Stimulated activated CD8-positive, alpha-beta memory T cell treated with anti-CD3 and anti-CD28 coated beads, Interleukin-7, amount 100 ng/mL, for 1 hour (primary cell): ENCODE measurements at places on chromosomes 1 and 21.

GRCh38 chr1:19439464-19440171, 45.7 kb downstream of the CAPZB start:
- DNase-seq, result no peak

GRCh38 chr1:107009281-107009680, 47.2 kb upstream of the PRMT6 start:
- no peak for DNase-seq

DNA sequence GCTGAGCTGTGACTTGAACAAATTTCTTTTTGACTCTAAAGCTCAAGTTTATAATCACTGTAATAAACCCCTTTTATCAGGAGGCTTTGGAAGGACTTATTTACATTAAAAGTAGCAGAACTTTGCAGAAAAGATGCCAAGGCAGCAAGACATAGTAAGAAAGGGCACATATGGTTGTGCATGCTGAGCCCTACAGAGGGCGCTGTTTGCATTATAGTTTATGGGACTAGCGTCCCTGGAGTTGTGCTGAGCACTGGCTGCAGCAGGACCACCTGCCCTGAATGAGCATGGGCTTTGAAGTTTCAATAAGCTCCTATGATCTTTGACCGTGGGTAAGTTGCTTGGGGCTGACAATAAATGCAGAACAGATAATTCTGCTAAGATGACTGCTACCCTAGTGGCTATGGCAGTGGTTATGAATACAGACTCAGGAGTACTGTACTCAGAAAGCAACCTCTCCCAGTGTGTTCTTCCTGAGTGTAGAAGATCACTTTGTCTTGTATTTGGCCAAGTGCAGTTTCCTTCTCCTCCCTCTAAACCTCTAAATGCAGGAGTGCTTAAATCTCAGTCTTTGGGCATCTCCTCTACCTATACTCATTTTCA, 45.4 kb upstream of the USP1 start:
- no peak for DNase-seq

GRCh38 chr1:110888049-110888448, 15.1 kb downstream of the CD53 start:
- no peak for DNase-seq

DNA sequence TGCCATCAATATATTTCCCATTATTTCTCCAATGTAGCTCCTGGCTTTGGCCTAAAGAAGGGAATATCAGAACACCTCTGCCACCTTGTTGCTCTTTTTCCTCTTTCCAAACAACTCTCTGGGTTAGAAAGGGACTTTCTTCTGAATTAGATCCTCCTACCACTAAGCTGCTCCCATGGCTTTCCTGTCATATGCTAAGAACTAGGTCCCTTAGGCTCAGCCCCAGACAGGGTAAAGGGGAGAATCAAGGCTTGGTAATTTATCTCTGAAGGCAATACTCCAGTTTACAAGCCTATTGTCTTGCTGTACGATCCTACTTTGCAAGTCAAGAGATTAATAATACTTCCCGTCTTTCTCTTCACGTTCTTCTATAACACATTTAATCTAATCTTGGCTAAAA, 373.2 kb upstream of the DAB1 start:
- no peak for DNase-seq

DNA sequence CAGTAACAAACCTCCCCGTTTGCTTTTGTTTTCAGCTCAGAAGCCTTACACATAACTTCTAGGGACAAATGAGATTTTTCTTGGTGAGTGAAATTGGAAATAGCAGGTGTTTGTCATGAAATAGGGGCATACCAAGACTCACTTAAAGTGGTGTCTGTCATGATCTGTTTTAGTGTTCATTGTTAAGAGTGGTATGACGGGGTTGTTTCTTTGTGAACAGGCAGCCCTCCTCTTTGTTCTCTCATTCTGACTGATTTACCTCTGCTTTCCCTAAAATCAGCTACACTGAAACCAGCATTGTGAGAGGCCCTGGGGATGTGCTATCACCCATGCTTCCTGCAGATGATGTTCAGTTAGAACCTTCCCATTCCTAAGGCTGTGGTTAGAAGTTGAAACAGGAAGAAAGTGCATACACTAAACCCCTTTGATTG, 2.5 kb upstream of the ERO1B start:
- DNase-seq, result no peak

DNA sequence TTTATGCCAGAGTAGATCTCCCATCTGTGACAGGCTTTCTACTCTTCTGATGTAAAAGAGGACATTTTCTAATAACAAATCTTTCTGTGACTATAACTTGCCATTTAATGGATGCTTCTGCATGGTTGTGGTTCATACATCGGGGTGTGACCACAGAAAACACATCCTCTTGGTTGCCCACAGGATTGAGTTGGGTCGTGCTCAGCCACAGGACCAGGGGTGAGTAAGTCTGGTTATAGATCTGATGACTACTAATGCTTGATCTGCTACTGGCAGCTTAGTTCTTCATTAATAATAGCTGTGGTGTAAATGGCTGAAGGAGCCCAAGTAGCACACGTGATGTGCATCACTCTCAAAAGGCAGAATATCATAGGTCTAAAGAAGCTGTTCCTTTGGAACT, 328.2 kb downstream of the RWDD3 start:
- no peak for DNase-seq

DNA sequence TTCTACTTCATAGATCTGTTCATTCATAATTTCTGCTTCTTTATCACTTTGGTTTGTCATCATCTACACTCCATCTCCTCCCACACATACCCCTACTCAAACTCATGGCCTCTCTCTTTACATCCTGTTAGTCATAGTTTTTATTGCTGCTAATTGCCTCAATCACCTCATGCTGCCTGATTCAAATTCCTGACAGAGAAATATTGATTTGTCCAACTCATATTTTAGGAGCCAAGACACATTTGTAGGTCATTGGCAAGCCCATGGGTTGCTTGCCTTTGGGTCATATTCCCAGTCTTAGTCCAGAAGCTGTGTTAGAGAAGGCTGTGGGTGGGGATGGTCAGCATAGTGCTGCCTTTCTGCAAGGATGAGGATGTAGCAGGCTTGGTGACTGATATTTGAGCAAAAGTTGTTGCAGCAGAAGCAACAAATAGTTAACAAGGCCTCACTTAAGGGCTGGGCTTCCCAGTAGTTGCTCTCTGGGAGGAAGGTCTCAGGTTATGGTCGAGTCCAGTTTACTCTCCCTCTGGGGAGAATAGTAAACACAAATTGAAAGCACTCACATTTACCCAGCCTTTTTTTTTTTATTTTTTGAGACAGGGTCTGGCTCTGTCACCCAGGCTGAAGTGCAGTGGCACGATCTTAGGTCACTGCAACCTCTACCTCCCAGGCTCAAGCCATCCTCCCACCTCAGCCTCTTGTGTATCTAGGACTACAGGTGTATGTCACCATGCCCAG, 22.4 kb upstream of the EPS15 start:
- no peak for DNase-seq

- DNase-seq, result peak; percentile 33
Measured at GRCh38 chr1:152479792-152480595, 30.6 kb upstream of the LCE5A start.

DNA sequence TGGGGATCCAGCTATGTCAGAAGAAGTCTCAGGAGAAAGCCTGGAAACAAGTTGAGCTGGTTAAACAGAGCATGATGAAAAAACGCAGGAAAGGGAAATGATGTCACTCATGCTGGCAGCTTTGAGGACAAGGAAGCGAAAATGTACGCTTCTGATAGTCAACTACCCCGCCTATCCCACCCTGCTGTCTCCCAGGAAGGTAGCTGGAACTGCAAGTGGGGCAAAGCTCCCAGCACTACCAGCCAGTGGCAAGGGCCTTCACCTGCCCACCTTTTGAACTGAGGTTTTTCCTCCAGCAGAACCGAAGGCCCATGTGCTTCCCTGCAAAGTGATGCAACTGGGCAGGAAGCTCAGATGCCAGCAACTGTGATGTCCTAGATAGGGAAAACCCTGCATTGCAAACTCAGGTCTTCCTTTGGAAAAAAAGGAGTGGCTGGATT, 6.3 kb upstream of the IL20 start:
- DNase-seq, result no peak

- DNase-seq, result no peak
Measured at GRCh38 chr21:34640858-34641257, 25.9 kb upstream of the RCAN1 start.

DNA sequence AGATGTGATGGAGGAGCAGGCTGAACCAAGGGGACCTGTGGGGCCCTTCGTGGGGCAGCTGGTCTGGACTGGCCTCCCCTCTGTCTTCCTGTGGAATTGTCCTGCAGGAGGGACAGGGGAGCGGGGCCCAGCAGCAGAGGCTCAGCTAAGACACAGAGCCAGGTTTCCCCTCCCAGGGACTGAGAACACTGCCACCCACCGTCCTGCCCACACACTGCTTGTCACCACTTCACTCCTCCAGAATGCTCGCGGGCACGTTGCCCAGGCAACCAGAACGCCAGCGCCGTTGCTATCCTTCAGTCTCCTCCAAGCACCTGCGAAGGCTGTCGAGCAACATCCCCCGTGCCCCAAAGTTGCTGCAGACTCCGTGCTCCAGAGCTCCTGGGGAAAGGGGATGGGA, 46.4 kb downstream of the AJAP1 start:
- no peak for DNase-seq

- DNase-seq, result no peak
Measured at GRCh38 chr21:35197992-35198431, 148.9 kb upstream of the RUNX1 start.

DNA sequence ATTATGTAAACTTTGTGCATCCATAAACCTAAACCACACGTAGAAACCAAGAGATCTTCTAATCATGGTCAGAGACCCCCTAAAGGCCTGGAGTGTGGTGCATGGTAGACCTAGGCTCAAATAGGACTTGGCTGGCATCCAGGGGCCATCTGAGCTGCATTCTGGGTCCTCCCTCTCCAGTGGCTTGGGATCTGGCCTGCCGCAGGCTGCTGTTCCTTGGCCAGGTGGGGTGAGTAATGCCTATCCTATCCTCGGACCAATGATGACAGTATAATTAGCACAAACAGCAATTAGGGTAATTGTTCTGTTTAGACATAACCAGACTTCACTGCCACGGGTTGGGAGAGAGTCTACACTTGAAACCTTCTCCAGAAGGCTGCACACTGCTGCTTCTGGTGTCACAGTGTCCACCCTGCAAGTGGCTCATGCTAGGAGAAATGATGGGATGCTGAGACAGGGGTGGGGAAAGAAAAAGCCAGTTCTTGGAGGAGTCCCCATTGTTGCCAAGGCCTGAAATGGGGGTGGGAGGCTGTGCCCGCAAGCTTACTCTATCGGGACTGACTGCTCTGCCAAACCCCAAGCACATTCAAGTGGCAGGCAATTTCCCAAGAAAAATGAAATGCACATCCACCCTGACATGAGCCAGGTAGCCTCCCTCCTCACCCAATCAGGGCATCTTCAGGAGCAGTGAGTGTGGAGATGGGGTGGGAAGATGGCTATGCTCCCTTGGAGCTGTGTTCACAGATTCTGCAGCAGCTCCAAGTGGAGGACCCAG, 12.5 kb upstream of the PKP1 start:
- DNase-seq, result no peak

DNA sequence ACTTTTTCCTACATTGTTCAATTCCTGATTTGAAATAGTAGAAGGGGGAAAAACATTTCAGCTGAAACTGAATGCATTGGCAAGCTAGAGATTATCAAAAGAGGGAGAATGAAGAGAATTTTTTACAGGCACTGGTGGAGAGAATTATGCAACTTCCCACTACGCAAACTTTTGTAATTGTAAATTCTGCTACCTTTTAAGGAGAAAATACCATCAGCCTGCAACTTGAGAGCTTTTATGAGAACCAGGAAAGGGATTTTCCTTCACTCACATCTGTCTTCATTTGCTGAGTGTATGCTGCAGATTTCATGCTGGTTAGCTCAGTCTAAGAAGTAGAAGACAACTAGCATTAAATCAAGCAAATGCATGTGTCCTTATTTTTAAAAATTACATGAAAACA, 43.7 kb downstream of the ADAMTS1 start:
- DNase-seq, result no peak

DNA sequence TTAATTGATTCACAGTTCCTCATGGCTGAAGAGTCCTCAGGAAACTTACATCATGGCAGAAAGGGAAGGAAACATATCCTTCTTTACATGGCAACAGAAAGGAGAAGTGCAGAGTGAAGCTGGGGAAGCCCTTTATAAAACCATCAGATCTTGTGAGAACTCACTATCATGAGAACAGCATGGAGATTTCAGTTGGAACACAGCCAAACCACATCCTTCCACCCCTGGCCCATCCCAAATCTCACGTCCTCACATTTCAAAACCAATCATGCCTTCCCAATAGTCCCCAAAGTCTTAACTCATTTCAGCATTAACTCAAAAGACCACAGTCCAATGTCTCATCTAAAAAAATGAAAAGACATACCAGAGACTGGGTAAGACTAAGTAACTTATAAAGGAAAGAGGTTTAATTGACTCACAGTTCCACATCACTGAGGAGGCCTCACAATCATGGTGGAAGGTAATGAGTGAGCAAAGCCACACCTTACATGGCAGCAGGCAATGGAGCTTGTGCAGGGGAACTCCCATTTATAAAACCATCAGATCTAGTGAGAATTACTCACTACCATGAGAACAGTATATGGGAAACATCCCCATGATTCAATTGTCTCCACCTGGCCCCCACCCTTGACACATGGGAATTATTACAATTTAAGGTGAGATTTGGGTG, 105.2 kb downstream of the MRPL39 start:
- DNase-seq, result no peak

- no peak for DNase-seq
Measured at GRCh38 chr1:185645686-185646085, 88.5 kb upstream of the HMCN1 start.

DNA sequence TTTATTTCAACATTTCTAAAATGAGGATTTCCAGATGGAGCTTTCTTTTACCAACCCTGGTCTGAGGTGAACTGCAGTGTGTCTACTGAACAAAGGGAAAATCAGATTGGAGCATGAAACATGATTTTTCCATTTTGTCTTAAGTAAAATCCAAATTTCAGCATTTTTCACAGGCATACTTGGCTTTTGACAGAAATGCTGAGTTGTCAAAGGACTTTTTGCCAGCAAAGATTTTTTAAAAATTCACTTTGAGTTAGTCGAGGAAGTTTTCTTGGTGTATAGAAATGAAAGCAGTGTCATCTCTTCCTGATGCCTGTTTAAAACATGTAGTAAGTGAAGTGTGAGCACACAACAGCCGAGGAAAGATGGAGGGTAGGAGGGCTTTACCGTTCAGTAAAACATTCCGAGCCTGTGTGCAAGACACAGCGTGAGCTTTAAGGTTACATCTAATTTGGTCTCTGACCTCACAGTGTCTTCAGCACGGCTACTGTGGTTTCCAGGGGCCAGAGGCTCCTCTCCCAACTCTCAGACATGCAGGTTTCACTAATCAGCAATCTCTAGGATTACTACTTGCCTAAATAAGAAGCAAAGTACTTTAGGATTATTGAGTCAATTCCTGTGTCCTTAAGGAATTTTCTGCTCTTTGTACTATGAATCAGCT, 45.9 kb downstream of the SAMD13 start:
- no peak for DNase-seq

DNA sequence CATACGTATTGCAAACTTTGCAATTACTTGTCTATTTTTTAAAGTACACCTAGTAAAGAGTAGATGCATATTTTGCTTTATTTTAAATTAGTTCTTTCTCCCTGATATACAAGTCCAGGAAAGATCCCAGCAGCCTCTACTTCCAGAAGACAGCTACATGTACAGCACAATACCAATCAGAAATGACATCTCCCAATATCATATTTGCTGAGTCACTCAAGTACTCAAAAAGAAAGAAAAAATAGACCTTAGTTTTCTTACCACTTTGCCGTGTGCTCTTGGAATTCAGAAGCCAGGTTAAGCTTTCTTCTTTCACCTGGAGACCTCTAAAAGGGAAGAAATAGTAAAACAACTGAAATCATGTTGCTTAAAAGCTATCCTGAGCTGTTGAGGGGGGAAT, 412.6 kb upstream of the RUNX1 start:
- no peak for DNase-seq

- no peak for DNase-seq
Measured at GRCh38 chr1:112769611-112770010, 54.5 kb upstream of the PPM1J start.
